ENCODE measurements at places on chromosomes 1 and 21.

- no peak for DNase-seq
Observed at GRCh38 chr1:246086191-246086590, 420.9 kb downstream of the SMYD3 start.

- no peak for DNase-seq
Observed at GRCh38 chr1:153679337-153680119, 1.0 kb downstream of the NPR1 start.

DNA sequence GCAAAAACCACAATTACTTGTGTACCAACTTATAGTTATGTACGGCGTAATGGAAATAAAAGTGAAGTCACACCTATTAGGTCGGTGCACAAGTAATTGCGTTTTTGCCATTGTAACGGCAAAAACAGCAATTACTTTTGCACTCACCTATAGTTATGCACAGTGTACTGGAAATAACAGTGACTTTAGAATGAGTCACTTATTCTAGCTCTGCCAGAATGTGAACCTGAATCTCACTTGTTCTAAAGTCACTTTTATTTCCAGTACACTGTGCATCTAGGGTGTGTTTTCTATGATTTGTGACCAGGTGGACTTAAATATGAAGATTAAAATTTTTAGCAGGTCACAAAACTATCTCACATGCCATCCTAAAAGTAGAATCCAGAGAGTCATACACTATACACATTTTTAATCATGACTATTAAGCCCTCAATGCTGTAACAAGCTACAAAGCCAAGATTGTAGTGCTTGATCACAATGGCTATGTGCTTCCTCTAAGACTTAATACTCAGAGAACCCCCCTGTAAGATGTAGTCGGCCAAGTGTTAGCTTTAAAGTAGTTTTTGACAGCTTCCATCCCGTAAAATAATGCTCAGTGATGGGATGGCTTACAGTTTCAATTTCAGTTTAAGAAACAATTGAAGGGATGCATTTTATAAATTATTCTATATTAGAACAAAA lies 218.8 kb downstream of the NEGR1 start:
- no peak for DNase-seq

- no peak for DNase-seq
Observed at GRCh38 chr1:187513190-187513589, 684.4 kb downstream of the PLA2G4A start.

- DNase-seq = no peak
Observed at GRCh38 chr1:180934563-180934962, 21.9 kb downstream of the KIAA1614 start.

GRCh38 chr1:161718559-161719324 lies 2.6 kb upstream of the FCRLB start:
- DNase-seq = no peak

- no peak for DNase-seq
Observed at GRCh38 chr1:94697839-94698238, 122.3 kb upstream of the SLC44A3 start.
